ENCODE measurements at places on chromosomes 6 and 20. TPM values are rescaled to one million over a fixed set of nuclear protein-coding genes. Genes with fewer than 3 reads are reported as not detected.

DNA sequence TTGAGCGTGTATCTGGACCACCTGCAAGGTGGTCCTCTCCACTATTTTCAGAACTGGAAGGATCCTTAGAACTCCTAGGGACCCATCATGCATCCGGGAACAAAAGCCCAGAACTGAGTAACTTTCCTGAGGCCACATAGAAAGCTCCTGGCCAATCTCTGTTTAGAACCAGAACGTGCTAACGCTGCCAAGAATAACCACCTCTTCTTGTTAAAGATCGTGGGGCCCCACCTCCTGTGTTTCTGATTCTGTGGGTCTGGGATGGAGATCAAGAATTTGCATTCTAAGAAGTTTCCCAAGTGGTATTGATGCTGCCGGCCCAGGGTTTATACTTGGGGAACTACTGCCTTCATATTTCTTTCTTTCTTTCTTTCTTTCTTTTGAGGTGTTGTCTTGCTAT is 13.3 kb downstream of the CD40 start:
- no peak for DNase-seq

DNA sequence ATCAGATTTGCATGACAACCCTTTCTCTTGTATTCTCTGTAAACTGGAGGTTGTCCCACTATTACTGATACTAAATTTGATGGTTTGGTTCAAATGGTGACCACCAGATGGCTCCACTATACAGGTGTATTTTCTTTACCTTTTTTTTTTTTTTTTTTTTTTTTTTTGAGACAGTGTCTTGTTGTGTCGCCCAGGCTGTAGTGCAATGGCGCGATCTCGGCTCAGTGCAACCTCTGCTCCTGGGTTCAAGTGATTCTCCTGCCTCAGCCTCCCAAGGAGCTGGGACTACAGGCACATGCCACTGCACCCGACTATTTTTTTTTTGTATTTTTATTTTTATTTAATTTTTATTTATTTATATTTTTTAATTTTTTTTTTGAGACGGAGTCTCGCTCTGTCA is 6.6 kb upstream of the WTAP start:
- no peak for DNase-seq

DNA sequence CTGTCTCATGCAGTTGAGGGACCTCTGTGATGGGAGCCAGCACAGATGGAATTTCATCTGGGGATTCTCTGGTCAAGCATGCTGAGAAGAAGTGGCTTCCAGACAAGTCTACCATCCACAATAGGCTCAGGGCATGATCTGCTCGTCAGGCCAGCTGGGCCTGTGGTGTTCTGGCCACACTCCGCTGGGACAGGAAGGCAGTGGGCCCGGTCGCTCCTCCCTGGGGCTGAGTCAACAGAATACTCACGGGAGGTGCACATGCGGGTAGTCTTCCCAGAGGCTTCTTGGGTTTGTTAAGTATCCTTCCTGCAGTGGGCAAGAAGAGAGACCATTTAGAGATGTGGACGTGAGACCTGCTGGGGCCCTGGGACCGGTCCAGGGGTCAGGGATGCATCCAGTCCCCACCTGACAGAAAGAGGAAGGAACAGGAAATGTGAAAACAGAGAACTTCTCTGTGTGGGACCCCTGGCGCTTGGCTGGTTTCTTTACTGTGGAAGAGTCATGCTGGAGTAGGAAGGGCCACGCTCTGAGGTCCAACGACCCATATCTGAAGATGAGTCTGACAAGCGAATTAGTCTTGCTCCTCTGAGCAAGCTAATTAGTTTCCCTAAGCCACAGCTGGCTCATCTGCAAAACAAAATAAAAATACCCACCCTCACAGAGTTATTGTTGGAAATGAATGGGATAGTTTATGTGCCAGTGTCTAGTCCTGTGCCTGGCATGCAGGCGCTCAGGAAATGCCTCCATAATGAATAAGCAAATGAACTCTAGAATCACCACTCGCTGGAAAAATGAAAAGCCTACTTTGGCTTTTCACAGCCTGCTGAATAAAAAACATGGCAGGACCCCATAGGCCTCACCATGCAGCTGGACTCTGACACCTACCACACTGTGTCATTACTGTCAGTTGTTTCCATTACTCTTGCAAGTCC is 67.3 kb downstream of the TRAM2 start:
- no peak for DNase-seq

GRCh38 chr20:20664795-20665589 is 47.5 kb downstream of the RALGAPA2 start:
- peak; percentile 37 for DNase-seq

DNA sequence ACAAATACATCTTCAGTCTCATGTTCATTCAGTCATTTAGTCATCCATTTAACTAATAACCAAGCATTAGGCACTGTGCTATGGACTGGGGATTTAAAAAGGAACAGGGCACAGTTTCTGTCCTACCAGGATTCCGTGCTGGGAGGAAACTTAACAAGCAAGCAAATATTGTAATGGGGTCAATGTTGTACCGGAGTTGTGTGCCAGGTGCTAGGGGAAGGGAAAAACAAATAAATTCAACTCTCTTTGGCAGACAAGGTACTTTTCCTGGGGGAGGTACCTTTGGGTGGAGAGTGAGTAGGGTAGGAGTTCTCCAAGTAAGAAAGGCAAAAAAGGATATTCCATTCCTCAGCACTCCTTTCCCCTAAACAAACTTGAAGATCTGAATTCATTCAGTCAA is 90.3 kb downstream of the OLIG3 start:
- no peak for DNase-seq

- no peak for DNase-seq
Observed at GRCh38 chr6:157469378-157469777, 88.4 kb downstream of the ZDHHC14 start.

DNA sequence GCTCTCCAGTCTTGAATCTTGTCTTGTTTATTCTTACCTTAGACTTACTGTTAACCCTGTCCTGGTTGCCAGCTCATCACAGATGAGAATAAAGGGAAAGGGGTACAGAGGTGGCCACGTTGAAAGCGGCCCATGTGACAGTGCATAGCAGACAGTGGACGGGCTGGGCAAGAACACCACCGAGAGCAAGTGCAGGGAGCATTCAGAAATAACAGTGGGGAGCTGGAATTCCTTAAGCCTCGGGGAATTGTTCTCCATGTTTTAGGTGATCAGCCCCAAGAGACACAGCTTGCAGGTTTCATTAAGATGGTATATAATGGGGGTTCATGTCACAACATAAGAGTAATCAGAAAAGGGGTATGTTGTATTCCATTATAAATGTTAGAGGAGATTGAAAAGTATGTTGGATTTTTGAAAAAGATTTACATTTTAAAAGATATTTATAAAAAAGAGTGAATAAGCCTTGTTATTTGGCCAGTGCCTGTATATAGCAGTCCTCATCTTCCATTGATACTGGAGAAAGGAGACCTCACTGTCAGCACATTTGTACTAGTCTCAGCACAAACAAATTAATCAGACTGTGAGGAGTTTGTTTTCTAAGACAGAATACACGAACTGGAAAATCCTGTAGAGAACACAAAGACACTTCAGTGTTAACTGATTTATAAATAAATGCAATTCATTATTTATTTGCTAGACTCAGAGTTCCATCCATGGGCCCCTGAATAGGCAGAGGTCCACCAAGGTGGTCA is 35.4 kb downstream of the VAPB start:
- no peak for DNase-seq

DNA sequence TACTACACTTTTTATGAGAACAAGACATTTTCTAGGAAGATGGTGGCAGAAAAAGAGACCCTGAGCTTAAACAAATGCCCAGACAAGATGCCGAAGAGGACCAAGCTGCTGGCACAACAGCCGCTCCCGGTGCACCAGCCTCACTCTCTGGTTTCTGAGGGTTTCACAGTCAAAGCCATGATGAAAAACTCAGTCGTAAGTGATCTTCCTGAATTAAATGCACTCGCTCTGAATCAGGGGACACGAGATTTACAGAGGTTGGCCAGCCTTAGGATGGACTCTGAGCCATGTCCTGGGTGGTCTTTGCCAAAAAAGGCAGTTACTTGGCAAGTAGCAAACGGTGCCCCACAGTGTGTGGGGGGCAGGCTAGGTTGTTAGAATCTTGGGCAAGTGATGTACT is 423 bp downstream of the PACRG start:
- DNase-seq = no peak

- DNase-seq = peak; percentile 60
Observed at GRCh38 chr6:168088161-168089053, 9.4 kb upstream of the FRMD1 start.

GRCh38 chr20:62914970-62915457 is 11.3 kb downstream of the DIDO1 start:
- DNase-seq = no peak

DNA sequence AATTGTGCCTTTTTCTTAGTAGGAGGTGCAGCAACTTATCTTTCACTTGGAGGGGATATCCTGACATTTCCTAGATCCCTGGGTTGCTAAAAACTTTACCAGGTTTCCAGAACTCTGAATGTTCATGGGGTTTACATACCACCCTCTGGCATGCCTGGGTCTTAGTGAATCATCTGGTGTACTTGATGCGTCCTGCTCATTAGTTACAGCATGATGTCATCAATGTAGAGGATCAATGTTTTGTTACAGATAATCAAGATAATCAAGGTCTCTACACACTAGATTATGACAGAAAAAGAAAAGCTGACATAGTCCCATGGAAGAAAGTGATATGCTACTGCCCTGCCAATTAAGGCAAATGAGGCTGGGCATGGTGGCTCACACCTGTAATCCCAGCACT is 27.0 kb downstream of the FITM2 start:
- DNase-seq = no peak

DNA sequence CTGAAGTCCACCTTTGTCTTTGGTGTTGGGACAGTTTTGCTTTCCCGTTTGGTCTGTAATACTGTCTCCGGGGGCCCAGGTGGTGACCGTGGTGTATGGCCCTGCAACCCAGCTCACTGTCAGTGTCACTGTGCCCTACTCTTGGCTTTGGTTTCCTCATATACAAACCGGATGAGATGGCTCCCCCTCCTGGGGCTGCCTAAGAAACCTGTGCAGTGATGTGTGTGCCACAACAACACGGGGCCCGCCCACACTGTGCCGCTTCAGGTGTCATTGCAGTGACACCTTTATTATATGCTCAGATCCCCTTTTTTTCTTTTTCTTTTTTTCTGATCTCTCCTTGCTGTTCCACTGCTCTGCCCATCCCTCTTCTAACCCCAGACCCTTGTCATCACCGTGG is 73.9 kb downstream of the RAMACL start:
- peak; percentile 38 for DNase-seq

DNA sequence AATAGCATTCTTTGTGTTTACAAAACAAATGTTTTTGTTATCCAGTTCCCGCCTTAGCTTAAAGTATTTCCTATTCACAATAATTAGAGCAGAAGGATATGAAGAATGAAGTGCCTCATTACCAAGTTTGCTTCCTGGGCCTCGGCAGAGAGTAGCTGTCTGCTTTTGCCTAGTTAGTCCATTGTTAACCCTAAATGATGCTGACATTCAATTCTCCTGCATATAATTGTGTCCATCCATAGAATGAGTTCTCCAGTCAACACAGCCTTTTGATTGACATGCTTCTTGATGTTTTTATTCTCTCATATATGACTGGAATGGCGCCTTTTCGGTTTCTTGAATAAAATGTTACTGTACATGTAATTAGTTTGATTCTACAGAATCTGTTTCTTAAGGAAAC is 100.9 kb downstream of the MYB start:
- DNase-seq = no peak

DNA sequence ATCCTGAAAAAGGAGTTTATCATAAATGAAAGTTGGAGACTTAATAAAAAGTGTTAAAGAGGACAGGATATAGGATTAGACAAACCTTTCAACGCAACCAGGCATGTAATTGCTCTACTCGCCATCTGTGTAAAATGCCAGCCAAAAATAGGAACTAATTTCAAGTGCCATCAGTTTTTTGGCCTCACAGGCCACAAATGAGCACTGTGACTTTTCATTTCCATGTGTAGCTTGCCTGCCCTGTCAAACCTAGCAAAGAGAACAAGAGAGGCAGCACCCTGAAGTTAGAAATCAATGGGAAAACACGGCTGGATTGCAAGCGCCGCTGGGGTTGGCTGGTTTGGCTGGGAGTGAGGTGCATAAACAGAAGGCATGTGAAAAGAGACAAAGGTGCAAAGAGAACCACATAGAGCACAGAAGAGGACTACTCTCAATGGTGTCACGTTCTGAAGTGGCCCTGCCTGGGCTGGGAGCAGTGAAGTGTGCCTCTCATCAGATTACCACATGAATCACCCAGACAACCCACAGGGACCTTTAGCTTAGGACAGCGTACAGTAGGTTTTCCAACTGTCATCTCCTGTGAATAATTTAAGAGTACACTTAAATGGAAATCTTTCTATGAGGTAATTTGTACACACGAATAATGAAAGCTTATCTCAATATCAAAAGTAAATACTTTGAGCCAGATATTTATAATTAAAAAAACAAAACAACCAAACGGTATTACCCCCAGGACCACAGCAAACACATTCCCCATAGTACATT is 78.0 kb upstream of the NHSL1 start:
- no peak for DNase-seq

DNA sequence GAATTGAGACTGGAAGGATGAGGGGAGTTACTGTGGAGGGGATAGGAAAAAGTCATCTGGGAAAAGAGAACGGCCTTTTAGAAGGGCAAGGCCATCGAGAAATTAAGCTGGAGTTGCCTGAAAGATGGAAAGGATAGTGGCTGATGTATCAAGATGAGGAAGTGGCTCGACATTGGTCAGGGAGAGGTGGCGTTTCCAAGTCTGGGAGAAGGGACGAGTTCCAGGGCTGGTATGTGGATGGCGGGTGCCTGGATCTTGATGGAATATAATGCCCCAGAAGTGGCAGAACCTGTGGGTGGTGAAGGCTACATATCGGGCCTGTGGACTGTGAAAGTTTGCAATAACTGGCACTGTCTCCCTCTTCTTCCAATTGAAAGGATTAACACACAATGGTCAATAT is 2.2 kb upstream of the SIRT5 start:
- no peak for DNase-seq

- DNase-seq = no peak
Observed at GRCh38 chr6:25218346-25218745, 60.8 kb upstream of the CARMIL1 start.

DNA sequence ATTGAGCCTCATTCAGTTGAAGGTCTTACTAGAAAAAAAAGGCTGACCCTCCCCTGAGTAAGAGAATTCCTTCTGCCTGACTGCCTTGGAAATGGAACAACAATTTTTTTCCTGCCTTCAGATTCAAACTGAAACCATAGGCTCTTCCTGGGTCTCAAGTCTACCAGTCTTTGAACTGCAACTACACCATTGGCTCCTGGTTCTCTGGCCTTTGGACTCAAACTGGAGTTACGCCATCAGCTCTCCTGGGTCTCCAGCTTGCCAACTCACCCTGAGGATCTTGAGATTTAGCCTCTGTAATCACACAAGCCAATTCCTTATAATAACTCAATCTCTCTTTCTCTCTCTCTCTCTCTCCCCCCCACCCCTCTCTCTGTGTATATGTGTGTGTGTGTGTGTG is 36.0 kb upstream of the SNX9 start:
- DNase-seq = peak; percentile 47

- DNase-seq = no peak
Observed at GRCh38 chr6:144292372-144292771, 7.2 kb downstream of the UTRN start.

LINC00237 gene
- not detected for total RNA-seq

PAX1 gene
- total RNA-seq = 0.06 TPM

GPX5 gene
- not detected for total RNA-seq

CRISP2 gene
- total RNA-seq = not detected

RNF5 gene
- 79.0 TPM for total RNA-seq

PLCG1 gene
- 98.4 TPM for total RNA-seq

EXOC2 gene
- total RNA-seq = 20.9 TPM

IP6K3 gene
- total RNA-seq = 0.96 TPM

TTPAL gene
- total RNA-seq = 7.2 TPM

C6orf132 gene
- 57.6 TPM for total RNA-seq

SCGN gene
- total RNA-seq = 7.4 TPM

MYLK4 gene
- 0.82 TPM for total RNA-seq

EDN3 gene
- total RNA-seq = 34.3 TPM

IL17A gene
- total RNA-seq = not detected
